ENCODE measurements at places on chromosomes 3 and 15.

GRCh38 chr3:13700362-13700761 is 151.4 kb downstream of the FBLN2 start:
- no peak for DNase-seq

DNA sequence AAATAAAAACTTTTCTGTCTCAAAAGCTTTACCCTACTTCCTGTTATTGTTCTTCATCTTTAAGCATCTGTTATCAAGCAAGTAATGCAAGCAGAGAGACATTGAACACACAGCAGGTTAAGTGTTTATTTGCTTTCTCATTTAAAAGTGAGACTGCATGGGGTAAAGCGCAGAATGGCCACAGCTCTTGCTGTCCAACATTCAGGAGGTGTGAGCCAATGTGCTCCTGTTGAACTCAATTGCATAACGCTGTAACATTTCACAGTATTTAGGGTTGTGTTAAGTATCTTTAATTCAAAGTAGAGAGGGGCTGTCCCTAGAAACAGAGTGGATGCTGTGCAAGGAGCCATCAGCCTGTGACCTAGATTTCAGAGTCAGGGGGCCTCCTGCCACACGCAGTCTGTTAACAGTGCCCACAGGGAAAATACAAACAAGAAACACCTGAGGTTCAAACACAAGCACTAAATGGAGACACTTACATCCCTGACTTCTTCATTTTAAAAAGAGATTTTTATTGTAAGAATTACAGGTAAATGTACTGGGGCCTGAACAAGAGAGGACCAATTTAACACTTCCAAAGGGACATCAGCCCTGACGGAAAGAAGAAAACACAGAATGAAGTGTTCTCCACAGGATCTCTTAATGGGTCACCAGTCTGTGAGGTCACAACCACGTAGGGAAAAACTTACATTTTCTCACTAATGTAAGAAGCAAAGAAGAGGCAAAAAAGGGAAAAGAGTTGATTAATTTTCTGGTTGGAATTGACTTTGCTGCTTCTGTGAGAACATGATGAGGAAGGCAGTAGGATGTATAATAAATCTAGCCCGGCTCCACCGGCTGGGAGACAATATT is 815.1 kb downstream of the VGLL3 start:
- no peak for DNase-seq

DNA sequence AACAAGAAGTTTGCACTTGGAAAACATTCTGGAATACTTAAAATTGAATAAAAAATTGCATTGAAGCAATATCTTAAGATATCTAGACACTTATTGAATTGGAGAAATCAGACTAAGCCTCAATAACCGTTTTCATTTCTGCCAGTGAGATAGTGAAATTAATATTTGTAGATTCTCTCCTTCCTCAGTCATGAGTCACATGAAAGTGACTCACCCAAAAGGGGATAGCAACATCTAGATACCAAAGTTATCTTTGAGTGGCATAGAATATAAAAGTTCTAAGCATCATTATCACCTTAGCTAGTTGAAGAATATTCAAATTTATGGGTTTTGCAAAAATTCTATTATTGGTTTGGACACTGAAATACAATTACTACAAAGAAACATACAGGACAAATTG is 614.8 kb upstream of the ZNF717 start:
- DNase-seq = peak; percentile 67

DNA sequence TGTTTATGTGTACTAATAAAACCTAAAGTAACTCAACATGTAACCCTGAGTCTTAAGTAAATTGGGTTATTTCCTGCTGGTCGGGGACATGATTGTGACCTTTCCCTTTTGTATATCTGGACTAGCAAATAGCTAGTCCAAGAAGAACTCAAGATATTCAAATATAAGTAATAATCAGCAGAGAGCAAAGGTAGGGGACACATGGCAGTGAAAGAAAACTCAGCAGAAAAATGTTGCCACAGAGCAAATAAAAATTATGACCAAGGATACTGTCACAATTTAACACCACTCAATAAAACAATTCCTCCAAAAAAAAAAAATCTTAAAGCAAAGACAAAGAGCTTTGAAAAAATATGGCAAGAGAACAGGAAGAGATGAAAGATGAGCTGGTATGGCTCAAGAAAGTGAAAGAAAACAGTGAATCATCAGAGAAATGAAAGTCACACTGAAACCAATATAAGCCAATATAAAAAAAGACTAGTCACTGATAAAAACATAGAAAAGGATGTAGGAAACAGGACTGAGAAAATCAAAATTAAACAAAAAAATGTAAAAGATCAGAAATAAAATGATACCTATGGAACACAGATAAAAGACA is 43.4 kb downstream of the HLTF start:
- DNase-seq = peak; percentile 79

DNA sequence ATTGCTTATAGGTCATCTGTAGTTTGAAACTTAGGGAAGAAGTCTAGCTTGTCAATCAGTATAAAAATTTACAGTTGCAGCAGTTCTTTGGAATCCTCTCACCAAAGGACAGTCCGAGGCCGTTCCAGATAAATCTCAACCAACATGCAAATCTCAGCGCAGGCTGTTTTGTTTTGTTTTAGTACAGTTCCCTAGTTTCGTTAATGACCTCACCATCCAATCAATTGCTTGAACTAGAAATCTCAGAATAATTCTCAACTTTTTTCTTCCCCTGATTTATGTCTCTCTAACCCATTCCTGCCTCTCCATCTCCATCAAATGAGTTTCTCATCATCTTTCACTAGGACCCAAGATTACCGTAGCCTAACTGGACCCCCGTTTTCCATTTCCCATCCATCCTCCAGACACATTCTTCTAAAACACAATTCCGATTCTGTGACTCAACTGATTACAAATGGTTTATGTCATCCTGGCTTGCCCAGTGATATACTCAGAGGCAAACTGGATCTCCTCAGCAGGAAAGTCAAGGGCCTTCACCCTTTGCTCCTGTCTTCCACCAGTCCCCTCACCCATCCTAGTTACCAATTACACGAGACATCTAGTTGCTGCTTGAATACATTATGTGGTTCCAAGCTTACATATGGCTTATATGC is 1.3 kb downstream of the SMCO1 start:
- DNase-seq = peak; percentile 55

- DNase-seq = peak; percentile 17
Measured at GRCh38 chr3:32956750-32957570, 5.5 kb downstream of the CCR4 start.

- peak; percentile 86 for DNase-seq
Measured at GRCh38 chr3:22244761-22245521, 493.9 kb upstream of the ZNF385D start.

- no peak for DNase-seq
Measured at GRCh38 chr3:135740211-135740610, 225.3 kb upstream of the PPP2R3A start.
